Peyer's patch (tissue), 4 donors: ENCODE measurements at places on chromosomes 6 and 20.

DNA sequence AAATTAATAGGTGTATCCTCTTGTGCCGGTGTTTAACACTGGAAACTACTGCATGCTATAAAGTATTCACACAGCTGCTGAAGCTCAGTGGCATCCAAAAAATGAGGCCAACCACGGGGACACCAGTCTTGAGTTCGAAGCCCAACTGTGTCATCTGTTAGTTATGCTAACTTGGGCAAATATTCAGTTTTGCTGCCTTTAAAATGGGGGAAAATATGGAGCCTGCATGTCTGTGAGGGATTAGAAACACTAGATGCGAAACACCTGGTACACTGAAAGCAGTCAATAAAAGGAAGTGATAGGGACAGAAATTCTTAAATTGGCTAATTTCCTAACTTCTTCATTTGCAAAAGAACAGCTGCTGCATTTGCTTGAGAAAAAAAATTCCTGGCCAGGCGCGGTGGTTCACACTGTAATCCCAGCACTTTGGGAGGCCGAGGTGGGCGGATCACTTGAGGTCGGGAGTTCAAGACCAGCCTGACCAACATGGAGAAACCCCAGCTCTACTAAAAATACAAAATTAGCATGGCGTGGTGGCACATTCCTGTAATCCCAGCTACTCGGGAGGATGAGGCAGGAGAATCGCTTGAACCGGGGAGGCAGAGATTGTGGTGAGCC is 36.6 kb upstream of the MLIP start:
- no peak for DNase-seq

- no peak for DNase-seq
These were observed 712 bp downstream of the RXRB start for GRCh38 chr6:33199687-33200218.

GRCh38 chr20:39429726-39430125 is 467.6 kb downstream of the DHX35 start:
- DNase-seq, result no peak

GRCh38 chr6:152399399-152399798 is 237.8 kb downstream of the SYNE1 start:
- no peak for DNase-seq

- DNase-seq, result no peak
These were observed 58.8 kb downstream of the RPRD1B start for GRCh38 chr20:38092260-38092857.

DNA sequence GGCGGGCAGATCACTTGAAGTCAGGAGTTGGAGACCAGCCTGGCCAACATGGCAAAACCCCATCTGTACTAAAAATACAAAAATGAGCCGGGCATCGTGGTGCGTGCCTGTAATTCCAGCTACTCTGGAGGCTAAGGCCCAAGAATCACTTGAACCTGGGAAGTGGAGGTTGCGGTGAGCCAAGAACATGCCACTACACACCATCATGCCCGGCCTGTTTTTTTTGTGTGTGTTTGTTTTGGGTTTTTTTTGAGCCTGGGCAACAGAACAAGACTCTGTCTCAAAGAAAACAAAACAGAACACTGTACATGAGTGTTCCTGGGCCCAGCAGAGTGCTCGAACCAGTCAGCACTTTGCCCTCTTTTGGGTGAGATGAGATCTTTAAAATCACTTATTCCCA is 159.1 kb downstream of the MTHFD1L start:
- DNase-seq, result no peak

DNA sequence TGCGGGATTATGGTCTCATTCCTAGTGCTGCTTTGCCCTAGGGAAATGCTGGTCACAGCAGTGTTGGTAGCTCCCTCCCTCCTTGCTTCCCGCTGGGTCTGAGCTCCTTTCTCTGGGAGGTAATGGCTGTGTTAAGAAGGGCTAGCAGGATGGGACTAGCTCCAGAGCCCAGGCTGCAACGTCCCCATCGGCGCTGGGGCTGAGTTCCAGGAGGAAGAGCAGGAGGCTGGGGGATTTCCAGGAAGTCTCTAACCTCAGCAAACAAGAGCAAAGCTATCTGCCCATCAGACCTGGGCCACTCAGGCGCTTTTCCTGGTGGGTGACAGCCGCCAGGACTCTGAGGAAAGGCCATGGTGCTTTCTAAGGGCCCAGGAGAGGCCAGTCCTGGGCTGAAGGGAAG is 174.2 kb downstream of the DLL1 start:
- peak; percentile 28 for DNase-seq

DNA sequence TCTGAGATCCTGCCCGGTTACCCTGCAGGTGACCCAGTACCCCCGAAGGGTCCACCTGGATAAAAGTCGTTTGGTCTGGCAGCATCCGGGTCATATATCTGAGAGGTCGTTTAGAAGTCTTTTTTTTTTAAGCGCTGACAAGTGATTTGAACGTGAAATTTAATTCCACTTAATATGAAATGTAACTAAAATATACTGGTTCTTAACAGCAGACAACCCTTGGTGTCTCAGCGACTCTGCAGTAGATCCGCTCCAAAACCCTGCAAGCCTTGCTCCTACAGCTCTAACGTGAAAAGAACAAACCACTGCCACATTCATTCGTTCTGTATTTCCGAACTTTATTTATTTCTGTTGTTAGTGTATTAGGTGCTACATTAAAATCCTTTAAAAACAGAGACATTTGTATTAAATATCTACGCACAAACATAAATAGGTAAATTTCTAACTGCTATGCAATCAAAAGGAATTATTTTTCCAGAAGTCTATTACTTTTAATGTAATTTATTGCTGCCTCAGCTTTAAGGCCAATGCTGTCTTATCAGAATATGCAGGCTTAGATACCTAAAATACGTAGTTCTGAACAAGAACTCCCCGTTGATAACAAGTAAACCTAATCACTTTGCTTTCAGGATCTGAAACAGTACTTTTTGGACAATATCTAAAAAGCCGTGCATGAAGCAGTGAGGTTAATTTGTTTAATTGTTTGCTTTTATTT is 33.5 kb upstream of the TCF21 start:
- no peak for DNase-seq

DNA sequence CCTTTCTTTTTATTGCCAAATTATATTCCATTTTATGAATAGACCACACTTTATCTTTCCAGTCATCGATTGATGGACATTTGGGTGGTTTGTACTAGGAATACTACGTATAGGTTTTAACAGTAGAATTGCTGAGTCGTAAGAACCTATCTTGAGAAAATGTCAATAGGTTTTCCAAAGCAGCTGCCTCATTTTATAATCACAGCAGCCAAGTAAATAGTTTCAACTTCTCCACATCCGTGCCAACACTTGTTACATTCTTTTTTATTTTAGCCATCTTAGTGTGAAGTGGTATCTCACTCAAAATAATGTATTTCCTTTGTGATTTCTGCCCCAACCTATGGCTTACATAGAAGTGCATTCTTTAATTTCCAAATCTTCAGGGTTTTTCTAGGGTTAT is 479.2 kb downstream of the CDH26 start:
- no peak for DNase-seq

GRCh38 chr6:142518761-142519160 is 217.0 kb downstream of the ADGRG6 start:
- no peak for DNase-seq

- no peak for DNase-seq
These were observed 9.4 kb downstream of the ABCC10 start for GRCh38 chr6:43436577-43437282.

DNA sequence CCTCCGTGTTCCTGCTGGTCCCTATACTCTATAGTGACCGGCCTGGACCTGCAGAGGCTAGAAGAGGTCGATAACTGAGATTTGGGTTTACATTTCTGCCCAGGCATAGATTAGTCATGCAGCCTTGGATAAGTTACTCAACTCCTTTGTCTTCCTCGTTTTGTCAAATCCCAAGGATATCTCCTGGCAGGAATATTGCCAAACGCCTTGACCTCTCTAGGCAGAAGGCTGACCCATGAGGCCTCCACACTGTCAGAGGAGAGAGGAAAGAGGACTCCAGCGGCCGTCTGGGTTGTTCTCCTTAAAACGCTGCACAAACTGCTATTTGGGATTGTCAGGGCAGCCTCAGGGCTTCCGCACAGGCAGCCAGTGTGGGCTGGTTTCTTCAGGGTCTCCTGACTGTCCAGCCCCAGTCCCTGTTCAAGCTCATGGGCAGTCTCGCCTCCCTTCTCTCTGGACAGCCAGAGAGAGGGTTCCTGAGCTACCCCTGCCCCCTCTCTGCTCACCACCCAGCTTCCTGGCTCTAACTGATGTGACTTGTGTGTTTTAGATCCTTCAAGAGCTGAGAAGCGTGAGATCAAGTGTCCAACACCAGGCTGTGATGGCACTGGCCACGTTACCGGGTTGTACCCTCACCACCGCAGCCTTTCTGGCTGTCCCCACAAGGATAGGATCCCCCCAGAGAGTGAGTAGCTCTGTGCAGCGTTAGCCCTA is 44.7 kb upstream of the PCMTD2 start:
- DNase-seq, result no peak

GRCh38 chr6:97026298-97026697 is 101.8 kb downstream of the KLHL32 start:
- no peak for DNase-seq

- no peak for DNase-seq
These were observed 8.3 kb downstream of the SIGLEC1 start for GRCh38 chr20:3704087-3704486.

DNA sequence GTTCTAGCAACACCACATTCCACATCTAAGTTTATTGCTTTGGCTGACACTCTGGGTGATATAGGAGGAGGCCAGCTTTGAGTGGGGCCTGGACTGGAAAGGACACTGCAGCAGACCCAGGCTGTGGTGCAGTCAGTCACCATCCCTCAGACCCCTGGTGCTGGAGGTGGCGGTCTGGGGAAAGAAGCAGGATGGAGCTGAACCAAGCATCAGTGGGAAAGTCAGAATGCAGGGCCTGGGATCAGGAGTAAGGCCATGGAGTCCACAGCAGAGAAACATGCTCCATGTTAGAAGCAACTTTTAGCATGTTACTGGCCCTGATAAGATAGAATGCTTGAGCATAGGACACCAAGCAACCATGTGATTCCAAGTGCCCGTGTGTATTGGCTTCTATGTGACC is 5.9 kb downstream of the HLA-A start:
- DNase-seq, result no peak

- DNase-seq, result peak; percentile 83
These were observed 108.2 kb upstream of the GMDS start for GRCh38 chr6:2353412-2354137.

- DNase-seq, result no peak
These were observed 134.8 kb downstream of the TAF4 start for GRCh38 chr20:61930776-61931475.

- DNase-seq, result no peak
These were observed 2.4 kb upstream of the SYTL3 start for GRCh38 chr6:158647501-158647900.

- DNase-seq, result no peak
These were observed 25.3 kb downstream of the EDN1 start for GRCh38 chr6:12315292-12316081.

DNA sequence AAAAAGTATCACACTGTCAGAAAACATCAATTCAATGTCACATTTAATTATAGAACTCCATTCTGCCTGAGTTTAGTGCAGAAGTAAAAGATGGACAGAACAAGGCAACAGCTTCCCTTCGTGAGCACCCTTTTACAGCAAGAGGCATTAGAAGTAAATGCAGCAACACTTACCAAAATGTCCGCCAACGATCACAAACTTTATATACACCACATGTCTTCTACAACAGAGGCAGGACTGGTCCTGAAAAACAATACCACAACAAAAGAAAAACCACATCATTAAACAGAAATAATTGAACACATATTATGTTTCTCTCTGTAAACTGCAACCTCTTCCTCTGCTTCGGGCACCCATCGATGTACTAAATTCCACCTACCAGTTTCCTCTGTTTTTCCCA is 92.9 kb downstream of the FYN start:
- DNase-seq, result no peak

DNA sequence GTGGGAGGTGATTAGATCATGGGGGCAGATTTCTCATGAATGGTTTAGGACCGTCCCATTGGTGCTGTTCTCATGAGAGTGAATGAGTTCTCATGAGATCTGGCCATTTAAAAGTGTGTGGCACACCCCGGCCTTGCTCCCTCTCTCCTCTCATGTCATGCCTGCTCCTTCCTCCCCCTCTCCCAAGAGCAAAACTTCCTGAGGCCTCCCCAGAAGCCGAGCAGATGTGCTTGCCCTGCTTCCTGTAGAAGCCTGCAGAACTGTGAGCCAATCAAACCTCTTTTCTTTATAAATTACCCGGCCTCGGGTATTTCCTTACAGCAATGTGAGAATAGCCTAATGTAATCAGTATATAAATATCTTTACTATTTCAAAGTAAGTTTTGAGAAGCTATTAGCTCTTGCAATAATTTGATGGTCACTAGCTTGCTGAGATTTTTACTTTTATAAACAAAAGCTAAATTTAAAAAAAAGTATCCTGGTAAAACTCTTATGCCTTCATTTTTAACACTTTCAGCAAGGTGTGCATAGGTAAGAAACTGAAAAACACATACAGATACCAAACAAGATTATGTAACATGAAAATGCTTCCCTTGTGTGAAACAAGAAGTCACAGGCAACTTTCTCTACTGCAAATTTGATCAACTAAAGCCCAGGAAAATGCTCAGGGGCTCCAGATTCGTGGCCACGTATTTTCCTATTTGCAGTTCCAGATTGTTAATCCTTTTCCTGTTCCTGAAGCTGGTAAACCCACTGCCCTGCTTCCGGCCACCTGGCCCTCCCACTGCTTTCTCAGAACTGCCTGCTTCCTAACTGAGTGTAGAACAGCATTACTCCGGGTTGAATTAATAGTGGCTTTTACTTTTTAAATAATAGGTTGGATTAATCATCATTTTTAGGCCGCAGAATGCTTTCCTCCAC is 395.1 kb upstream of the CNR1 start:
- no peak for DNase-seq

- DNase-seq, result no peak
These were observed 620.2 kb downstream of the QKI start for GRCh38 chr6:164034602-164035140.

DNA sequence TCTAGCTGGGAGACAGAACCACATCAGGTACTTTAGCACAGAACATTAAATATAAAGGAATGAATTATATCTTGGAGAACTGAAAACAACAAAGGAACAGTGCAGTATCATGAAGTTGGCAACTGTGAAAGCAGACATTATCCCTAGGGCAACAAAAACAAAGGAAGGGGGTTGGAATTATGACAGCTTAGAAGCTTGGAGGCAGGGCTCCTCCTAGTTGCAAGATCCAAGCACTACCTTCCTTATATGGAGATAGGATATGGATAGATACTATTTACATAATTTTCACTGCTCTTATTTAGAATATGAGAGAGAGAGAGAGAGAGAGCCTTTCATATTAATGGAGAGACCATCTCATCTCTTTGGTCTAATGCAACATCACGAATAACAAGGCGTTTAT is 27.0 kb downstream of the TMEM14A start:
- no peak for DNase-seq

DNA sequence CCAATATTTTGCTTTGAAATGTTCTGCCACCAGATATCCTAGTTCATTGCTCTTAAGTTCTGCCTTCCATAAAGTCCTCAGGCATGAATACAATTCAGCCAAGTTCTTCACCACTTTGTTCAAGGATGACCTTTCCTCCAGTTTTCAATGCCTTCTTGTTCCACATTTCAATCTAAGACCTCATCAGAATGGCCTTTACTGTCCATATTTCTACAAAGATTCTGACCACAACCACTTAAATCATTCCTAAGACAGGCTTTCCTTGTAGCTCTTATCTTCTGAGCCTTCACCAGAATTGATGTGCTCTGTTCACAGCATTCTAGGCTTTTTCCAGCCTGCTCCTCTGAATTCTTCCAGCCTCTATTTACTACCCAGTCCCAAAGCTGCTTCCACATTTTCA is 319.0 kb downstream of the HACE1 start:
- DNase-seq, result no peak

GRCh38 chr6:5481033-5481432 is 219.7 kb downstream of the FARS2 start:
- DNase-seq, result no peak

GRCh38 chr20:63059684-63060056 is 52.9 kb upstream of the BHLHE23 start:
- peak; percentile 26 for DNase-seq
